A549 treated with Mapracorat at 1 μM for 4 hours (cell line): ENCODE measurements at places on chromosomes 3 and 15. TPM values are rescaled to one million over a fixed set of nuclear protein-coding genes. Genes with fewer than 3 reads are reported as not detected.

FETUB gene
- 0.10 to 0.35 TPM (median 0.23 TPM) in 5 replicates for total RNA-seq

GOLGA8J gene
- 0.12 to 0.17 TPM in 2 of 5 replicates, not detected in the others for total RNA-seq

CNTN3 gene
- total RNA-seq: not detected in 5 replicates

GLDN gene
- total RNA-seq: 0.06 to 0.27 TPM (median 0.14 TPM) in 3 of 5 replicates, not detected in the others

CNOT10 gene
- total RNA-seq: 22.4 to 29.5 TPM (median 28.1 TPM) in 5 replicates

GOLGA8T gene
- 0.80 to 2.0 TPM (median 1.6 TPM) in 5 replicates for total RNA-seq

GRAMD1C gene
- 0.34 to 0.63 TPM (median 0.41 TPM) in 5 replicates for total RNA-seq

PSTPIP1 gene
- total RNA-seq: not detected in 5 replicates

NEIL1 gene
- total RNA-seq: 2.0 to 2.9 TPM (median 2.6 TPM) in 5 replicates

SIDT1 gene
- 0.53 to 0.85 TPM (median 0.63 TPM) in 5 replicates for total RNA-seq

SPATA12 gene
- 0.36 to 0.62 TPM (median 0.37 TPM) in 5 replicates for total RNA-seq

DNASE1L3 gene
- 0.21 TPM in 1 of 5 replicates, not detected in the others for total RNA-seq

GRAMD2A gene
- total RNA-seq: 0.09 to 0.13 TPM (median 0.12 TPM) in 4 of 5 replicates, not detected in the other

FGD5 gene
- total RNA-seq: not detected in 5 replicates
